Stimulated activated CD8-positive, alpha-beta memory T cell treated with anti-CD3 and anti-CD28 coated beads, Interleukin-4, amount 100 ng/mL, for 1 hour (primary cell): ENCODE measurements at places on chromosomes 16 and 17.

GRCh38 chr16:86321491-86321890, 188.8 kb upstream of the FOXF1 start:
- no peak for DNase-seq

GRCh38 chr16:81816793-81817210, 37.7 kb downstream of the PLCG2 start:
- no peak for DNase-seq

DNA sequence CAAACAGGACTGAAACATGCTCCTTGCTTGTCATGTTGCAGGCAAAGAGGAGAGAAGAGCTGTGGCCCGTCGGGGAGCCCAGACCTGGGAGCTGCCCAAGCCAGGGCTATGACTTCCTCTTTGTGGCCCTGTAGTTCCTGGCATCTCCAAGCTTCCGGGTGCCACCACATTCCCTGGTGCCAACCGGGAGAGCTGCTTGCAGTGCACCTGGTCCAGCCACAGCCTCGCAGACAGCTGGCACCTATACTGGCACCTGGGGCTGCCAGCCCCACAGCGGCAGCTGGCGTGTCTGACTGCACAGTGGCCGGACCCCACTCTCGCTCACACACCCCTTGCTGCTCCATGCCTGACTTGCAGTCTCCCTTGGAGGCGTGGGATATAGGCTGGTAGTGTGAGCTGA, 37.1 kb upstream of the FOXJ1 start:
- no peak for DNase-seq

DNA sequence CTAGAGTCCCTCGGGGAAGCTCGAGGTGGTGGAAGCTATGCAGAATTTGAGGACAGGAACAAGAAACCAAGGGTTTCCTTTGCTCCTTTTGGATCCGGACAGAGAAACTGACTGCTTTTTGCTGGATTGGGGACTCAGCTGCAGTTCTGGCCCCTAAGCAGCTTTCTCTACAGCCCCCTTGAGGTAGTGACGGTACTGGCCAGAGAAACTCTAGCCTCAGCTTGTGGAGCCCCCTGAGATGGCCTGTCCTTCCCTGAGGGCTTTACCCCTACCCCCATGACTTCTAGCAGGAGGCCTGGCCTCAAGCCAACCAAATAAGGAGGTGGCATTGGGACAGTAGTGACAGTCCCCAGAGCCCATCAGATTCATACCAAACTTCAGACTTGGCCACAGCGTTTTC, 118.1 kb downstream of the IRX5 start:
- no peak for DNase-seq

- no peak for DNase-seq
These were observed 1329.9 kb upstream of the GOT2 start for GRCh38 chr16:60064026-60064425.

- no peak for DNase-seq
These were observed 1.5 kb upstream of the CPNE7 start for GRCh38 chr16:89573826-89574680.

DNA sequence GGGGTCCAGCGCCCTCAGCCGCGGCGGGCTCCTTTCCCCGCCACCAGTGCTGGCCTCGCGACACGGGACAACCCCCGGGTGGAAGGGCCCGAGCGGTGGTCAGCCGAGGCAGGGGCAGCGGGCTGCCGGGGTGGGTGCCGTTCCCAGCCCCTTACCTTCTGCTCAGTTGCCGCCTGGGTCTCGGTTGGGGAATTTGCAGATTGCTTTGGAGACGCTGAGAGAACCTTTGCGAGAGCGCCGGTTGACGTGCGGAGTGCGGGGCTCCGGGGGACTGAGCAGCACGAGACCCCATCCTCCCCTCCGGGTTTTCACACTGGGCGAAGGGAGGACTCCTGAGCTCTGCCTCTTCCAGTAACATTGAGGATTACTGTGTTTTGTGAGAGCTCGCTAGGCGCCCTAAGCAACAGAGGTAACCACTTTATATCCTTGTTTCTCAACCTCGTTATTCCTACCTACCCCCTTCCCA, 381 bp downstream of the CTNS start:
- DNase-seq, result no peak

- DNase-seq, result no peak
These were observed 183.0 kb downstream of the TMEM114 start for GRCh38 chr16:8407351-8407750.

GRCh38 chr16:89412811-89413210, 77.5 kb downstream of the ANKRD11 start:
- DNase-seq, result no peak

DNA sequence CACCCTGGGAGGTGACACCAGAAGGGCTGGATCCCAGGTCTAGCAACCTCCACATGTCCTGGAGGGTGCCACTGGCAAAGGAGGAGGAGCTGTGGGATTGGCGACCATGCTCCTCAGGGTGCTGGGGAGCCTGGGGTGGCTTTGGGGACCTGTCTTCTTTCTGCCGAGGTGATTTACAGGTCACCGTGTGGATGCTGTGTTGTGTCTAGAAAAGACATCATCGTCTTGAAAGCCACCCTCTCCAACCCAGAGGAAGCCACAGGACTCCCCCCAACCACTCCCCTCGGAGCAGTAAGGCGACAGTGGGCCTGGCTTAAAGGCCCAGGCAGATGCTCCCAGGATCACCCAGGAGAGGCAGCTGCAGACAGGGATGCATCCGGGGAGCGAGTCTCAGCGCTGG, 29.7 kb upstream of the FASN start:
- DNase-seq, result no peak

DNA sequence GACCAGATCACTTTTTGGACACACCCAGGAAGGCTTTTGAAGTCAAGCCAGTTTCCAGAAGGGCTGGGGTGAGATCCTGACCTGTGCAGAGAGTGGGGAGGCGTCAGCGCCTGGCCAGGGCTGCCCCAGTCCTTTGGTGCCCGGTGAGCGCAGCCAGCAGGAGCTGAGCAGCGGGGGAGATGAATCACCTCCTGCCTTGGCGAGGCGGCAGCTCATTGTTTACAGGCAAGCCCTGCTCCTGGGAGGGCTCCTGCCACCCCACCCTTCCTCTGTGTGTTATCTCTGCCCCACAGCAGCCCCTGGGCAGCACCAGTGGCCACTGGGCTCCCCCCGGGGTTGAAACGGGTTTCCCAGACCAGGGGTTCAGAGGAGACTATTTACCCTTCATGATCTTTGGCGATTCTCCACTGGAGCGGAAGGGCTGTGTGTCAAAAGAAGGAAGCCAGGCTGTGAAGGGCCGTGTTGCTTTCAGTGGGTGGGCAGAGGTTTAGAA, 14.1 kb upstream of the ITGB4 start:
- no peak for DNase-seq

DNA sequence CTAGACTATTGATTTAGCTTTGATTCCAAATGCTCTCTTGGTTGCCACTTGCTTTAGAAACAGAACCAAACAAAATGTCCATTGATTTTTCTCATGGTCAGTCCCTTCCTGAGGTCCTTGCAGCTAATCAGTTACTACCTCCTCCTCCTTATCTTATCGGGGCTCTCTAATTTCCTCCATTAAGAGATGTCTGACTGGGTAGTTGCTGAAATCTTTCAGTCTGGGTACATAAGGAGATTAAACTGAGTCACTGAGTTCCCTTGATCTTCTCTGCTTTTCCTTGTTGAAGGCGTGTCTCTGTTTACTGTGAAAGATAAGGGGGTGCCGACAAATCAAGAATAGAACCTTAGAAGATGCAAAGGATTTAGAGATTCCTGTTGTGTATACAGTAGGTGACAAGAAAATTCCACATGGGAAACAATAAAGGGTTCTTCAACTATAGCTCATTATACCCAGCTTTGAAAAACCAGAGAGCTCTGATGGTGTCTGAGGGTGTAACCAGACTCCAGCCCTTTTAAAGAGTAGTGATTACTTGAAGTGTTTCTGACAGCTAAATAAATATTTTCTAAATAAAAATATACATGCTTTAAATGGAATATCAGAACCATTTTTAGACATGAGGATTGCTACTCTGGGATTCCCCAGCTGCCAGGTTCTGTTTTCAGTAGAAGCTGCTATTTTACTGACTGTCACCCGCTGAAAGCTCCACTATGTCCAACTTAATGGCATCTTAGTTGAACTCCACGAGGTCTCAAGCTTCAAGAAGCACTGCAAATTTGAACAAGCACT, 791.3 kb upstream of the SOX9 start:
- DNase-seq, result no peak

DNA sequence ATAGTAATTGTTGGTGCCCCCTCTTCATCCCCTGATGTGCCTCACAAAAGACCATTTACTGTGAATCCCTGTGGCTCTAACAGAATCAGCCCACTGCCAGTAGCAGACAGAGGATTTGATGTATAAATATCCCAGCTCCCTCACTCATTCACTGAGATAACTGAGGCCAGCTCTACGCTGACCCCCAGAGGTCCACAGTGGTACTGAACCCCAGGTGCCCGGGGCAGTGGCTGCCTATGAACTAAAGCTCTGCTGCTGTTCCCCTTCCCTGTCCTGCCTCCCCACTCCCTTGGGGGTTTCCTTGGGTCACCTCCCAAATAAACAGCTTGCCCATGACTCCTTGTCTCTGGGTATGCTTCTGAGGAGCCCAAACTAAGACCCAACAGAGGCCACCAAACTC, 295.8 kb downstream of the FOXL1 start:
- no peak for DNase-seq
